CD4-positive, CD25-positive, alpha-beta regulatory T cell (primary cell): ENCODE measurements at places on chromosomes 13 and 19.

- DNase-seq, result no peak
Observed at GRCh38 chr19:45324349-45324907, 1.8 kb upstream of the CKM start.

DNA sequence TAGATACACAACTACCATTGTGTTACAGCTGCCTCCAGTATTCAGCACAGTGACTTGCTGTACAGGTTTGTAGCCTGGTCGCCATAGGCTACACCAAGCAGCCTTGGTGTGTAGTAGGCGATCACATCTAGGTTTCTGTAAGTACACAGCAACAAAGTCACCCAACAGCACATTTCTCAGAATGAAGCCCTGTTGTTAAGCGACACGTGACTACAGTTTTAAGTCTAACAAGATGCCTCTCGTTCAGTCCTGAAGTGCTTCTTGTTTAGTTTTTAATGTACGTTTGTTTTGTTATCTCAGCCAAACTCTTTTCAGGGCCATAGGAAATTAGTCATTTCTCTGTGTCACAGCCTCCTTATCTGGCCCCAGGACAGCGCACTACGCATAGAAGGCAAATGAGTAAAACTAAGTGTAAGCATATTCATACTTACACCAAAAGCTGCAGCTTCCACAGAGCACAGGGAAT, 50.0 kb upstream of the GPR183 start:
- peak; percentile 66 for DNase-seq

DNA sequence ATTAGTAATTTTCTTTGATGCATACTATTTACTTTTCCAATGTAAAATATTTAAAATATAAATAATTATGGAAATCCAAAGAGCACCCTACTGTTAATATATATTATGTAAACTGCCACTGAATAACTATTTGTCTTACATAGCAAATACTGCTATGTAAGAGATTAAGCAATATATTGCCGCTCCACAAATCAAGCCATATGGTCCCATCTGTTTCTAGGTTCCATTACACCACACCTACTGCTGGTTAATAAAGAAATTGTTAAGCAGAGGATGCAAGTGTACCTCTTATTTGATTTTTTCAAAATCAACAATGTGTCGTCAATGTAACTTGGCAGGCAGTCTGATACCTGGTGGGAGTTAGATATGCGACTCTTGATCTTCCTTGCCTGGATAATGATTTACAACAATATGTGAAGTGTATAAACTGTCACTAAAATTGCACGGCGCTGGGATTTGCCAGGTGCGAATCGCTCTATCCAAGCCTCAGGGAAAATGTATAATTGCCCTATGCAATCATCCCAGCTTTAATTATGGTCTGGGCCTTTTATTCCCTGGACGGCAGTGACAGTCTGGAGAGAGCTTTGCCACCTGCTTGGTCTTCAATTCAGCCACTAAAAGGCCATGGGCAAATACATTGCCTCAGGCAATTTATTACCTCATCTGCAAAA, 16.0 kb downstream of the SMAD9 start:
- DNase-seq, result no peak

- no peak for DNase-seq
Observed at GRCh38 chr13:111233080-111233479, 87.4 kb upstream of the TEX29 start.

DNA sequence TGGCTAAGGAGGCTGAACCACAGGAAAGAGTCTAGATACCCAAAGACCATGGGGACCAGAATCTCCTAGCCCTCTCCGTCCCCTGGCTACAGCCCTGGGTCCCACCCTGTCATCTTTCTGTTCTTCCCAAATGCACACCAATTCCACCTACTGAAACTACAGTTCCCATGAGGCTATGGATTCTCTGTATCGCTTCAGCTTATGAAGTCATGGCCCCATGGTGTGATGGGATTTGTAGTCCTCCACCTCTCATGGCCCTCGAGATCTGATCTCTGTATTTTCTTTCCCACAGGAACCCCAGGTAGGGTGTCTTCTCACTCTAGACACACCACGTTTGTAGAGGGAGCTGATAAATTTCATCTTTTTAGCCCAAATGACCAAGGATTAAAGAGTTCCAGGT, 11.8 kb downstream of the PTPRH start:
- no peak for DNase-seq

DNA sequence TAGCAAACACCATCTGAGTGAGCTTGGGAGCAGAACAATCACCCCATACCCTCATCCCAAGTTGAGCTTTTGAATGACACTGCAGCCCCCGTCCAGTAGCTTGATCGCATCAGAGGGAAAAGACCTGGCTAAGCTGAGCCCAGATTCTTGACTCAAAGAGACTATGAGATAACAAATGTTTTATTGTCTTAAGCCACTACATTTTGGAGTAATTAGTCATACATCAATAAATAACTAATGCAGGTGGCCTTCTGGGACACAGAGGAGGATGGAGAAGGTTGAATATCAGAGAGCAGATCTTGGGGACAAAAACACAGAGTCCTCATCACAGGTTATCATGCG, 24.6 kb upstream of the IGSF23 start:
- DNase-seq, result no peak

GRCh38 chr19:39878398-39878797, 32.2 kb upstream of the FBL start:
- no peak for DNase-seq

- DNase-seq, result no peak
Observed at GRCh38 chr19:12711187-12711586, 12.5 kb downstream of the TNPO2 start.

DNA sequence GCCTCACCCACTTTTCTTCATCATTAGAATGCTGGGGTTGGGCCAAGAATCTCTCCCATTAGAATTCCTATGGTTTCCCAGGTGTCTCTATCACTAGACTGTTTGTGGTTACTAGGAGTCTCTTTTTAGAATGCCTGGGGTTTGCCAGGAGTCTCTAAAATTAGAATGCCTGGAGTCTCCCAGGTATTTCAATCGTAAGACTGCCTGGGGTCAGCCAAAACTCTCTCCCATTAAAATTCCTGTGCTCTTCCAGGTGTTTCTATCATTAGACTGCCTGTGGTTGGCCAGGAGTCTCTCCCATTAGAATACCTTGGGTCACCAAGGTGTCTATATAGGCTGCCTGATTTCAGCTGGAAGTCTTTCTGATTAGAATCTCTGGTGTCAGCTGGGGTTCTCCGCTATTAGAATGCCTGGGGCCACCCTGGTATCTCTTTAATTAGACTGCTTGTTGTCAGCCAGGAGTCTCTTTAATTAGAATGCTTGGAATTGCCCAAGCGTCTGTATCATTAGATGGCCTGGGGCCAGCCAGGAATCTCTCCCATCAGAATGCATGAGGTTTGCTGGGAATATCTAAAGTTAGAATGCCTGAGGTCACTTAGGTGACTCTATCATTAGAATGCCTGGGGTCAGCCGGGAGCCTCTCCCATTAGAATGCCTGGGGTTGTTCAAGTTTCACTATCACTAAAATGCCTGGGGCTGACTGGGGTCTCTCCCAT, 1479.2 kb downstream of the UQCRFS1 start:
- DNase-seq, result no peak

GRCh38 chr19:4360641-4361151, 17.3 kb downstream of the MPND start:
- no peak for DNase-seq

- DNase-seq, result no peak
Observed at GRCh38 chr19:6774821-6775707, 2.6 kb downstream of the VAV1 start.

DNA sequence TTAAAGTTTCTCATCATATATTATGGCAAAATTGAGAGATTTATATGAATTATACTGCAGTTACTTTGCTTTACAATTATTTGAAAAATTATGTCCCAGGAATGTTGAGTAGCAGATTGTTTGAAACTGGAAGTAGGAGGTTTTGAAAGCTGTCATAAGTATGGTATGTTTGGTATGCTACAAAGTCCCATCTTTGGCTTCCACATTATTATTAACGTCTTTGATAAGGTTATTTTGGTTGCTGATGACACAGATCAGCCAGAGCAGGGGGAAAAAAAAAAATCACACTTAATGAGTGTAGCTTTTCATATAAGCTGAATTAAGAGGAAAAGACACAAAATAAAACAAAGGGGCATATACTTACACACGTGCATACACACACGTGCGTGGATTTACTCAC, 130.1 kb downstream of the SLITRK1 start:
- DNase-seq, result no peak

- no peak for DNase-seq
Observed at GRCh38 chr19:47582320-47582909, 9.5 kb upstream of the ZNF541 start.

- DNase-seq, result no peak
Observed at GRCh38 chr19:2060884-2061494, 9.9 kb upstream of the MKNK2 start.

GRCh38 chr13:53631511-53631910, 602.9 kb downstream of the OLFM4 start:
- DNase-seq, result no peak

DNA sequence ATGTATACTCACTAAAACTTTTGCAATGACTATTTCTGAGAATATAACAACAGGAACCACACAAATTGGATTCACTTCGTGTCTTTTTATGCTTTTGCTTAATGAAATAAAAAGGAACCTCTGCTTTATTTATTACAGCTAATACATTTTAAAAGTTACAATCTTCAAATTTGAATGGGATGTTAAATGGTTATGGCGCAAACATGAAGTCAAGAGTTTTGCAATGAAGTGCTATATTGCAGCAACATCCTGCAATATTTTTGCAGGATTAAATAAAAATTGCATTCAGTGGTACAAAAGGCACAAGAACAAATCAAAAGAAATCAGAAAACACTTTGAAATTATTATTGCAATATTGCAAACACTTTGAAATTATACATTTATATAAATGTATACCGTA, 1519.0 kb upstream of the MIR17HG start:
- no peak for DNase-seq

- no peak for DNase-seq
Observed at GRCh38 chr19:29681422-29682235, 16.4 kb downstream of the PLEKHF1 start.

DNA sequence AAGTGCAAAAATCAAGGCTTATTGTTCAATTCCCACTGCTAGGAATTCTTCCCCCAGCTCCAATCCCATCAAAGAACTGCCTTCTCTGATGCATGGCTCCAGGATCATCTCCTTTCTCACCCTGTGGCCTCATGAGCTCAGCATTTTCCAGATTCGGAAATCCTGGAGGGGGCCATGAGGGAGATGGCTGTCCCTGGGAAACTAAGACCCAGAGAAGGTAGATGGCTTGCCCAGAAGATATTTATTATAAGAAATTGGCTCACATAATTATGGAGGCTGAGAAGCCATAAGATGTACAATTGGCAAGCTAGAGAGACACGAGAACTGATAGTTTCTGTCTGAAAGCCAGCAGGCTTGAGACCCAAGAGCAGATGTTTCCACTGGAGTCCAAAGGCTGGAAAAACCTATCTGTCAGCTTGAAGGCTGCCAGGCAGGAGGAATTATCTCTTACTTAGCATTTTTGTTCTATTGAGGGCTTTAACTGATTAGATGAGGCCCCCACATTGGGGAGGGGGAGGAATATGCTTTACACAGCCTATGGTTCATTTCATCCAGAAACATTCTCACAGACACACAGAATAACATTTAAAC, 58.6 kb downstream of the GADD45B start:
- no peak for DNase-seq

- DNase-seq, result no peak
Observed at GRCh38 chr13:34826432-34826831, 115.6 kb upstream of the NBEA start.

DNA sequence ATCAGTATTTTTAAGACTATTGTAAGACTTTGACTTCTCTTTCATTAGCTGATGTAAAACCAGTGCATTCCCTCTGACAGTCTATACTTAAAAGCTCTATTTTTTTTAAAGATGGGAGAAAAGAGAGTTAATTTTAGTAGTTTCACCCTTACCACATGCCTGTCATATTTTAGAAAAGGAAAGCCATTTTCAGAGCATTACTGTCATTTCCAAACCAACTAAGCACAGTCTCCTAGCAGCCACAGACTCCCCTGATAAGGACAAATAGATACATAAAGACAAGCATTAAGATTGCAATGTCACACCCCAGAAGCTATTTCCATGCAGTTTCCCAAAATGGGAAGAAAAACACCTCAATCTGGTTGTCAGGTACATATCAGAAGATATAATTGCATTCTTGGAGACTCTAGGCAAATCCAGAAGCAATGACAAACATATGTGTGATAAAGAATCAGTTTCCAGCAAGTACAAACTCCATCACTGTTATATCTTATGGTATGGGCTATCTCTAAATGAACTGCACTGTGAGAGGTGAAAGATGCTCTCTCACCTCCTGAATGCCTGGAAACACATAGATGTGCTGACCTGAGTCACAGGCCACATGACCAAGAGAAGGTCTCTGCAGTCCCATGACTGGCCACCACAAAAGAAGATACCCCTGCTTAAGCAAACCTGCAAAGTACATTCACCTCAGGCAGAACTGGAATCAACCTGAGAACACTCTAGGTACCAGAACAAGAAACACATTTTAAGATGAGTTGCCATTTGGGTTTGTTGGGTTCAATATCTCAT, 303.3 kb downstream of the POU4F1 start:
- no peak for DNase-seq

GRCh38 chr13:26133851-26134250, 82.0 kb upstream of the SHISA2 start:
- DNase-seq, result no peak

- no peak for DNase-seq
Observed at GRCh38 chr13:20991741-20992520, 69.5 kb downstream of the LATS2 start.

GRCh38 chr13:33543089-33543459, 257.5 kb upstream of the STARD13 start:
- DNase-seq, result no peak

DNA sequence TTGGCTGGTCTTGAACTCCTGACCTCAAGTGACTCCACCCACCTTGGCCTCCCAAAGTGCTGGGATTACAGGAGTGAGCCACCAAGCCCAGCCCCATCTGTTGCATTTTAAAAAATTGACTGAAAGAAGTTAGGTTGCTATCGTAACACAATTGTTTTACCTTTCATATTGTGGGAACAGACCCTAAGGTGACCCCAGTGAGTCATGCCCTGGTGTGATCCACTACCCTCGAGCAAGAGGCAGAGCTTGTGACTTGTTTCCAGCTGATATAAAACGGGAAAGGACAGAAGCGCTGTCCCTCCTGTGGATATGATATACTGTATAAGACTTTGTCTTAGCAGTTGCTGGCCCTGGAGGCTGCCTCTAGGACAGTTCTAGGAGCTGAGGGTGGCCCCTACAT, 308.6 kb downstream of the HS6ST3 start:
- DNase-seq, result no peak

DNA sequence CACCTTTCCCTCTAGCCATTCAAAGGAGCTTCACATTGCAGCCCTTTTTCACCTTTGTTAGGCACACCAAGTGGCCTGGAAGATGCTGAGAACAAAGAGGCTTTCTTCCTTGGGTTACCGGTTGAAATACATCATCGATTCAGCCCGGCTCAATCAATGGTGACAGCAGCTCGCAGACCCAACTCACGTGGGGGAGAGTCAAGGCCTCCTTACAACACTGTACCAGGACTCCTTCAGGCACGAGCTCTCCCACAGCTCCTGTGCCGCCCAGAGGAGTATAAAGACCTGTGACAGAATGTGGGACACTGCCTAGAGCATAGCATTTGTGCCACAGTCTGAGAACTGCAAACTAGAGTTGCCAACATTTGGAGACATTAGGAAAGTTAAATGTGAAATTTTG, 3.9 kb upstream of the LRRC63 start:
- DNase-seq, result no peak
